ENCODE measurements at places on chromosomes 1 and 21.

DNA sequence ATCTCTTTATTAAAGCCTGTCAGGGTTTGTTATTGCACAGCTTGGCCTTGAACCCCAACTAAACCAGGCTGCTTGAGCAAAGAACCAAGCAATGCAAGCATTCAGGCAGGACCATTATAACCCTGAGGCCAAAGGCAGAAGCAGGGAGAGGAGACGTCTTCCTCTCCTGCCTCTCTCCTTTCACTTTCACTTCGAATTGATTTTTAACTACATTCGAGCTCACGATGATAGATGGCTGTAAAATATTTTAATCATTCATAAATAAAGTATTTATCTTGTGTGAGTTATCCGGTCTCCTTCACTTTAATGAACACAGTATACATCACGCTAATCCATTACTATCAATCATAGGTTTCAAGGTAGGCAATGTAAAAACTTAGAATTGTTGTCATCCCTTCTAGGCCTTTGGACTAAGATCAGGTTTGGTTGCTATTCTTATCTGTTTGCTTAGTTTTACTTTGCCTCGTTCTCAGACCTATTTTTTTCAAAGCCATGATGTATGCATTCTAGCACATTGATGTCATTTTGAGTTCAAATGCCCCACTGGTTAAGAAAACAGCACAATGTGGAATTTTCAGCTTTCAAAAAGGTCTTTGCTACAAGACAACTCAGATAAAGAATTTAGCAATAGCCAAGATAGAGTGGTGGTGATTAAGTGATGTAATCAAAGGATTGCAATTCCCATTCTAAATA is 480.2 kb upstream of the RUNX1 start:
- no peak for DNase-seq

- no peak for DNase-seq
Observed at GRCh38 chr1:60367532-60367931, 294.0 kb upstream of the C1orf87 start.

GRCh38 chr1:20571427-20571826 is 17.5 kb upstream of the CDA start:
- DNase-seq, result no peak

- DNase-seq, result no peak
Observed at GRCh38 chr1:157652859-157653493, 47.6 kb downstream of the FCRL3 start.

GRCh38 chr1:99560207-99561040 is 85.5 kb upstream of the PALMD start:
- DNase-seq, result no peak

GRCh38 chr1:245059806-245060424 is 94.9 kb upstream of the KIF26B start:
- no peak for DNase-seq

GRCh38 chr1:92832537-92833114 is 786 bp downstream of the RPL5 start:
- no peak for DNase-seq

- no peak for DNase-seq
Observed at GRCh38 chr1:223631956-223632355, 33.5 kb downstream of the CAPN8 start.

GRCh38 chr1:181674617-181675016 is 191.3 kb downstream of the CACNA1E start:
- no peak for DNase-seq

GRCh38 chr1:39485046-39485803 is 6.2 kb upstream of the BMP8A start:
- no peak for DNase-seq

DNA sequence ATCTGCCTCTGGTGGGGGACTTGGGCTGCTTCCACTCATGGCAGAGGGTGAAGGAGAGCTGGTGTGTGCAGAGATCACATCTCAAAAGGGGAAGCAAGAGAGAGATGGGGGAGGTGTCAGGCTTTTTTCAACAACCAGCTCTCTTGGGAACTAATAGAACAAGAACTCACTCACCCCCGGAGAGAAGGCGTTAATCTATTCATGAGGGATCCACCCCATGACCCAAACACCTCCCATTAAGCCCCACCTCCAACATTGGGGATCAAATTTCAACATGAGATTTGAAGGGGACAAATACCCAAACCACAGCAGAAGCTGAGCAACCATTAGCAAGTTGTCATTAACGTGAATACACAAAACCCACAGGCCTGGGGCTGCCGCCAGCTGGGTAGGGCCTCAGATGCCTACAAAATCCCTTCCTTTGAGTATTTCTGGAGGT is 12.0 kb upstream of the VWA5B1 start:
- DNase-seq, result no peak

DNA sequence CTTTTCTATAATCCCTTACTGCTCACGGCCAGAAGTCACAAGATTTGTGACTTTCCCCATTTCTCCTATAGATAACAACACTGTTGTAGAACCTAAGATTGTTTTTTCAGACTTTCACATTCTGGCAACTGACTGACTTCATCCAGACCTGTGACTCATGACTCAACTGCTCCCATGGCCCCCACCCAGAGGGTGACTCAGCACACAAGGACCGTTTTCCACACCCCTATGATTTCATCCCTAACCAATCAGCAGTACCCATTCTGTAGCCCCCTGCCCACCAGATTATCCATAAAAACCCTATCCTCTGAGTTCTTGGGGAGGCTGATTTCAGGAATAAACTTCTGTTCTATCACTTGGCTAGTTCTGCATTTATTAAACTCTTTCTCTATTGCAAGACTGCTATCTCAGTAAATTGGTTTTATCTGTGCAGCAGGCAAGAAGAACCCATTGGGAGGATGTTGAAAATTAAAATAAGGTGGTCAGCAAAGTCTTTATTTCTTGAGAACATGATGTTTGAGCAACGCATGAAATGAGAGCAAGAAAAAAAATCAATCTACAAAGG is 79.7 kb downstream of the NGF start:
- no peak for DNase-seq

- no peak for DNase-seq
Observed at GRCh38 chr1:19044471-19044870, 88.0 kb upstream of the IFFO2 start.

- DNase-seq, result no peak
Observed at GRCh38 chr1:15399710-15400109, 10.0 kb upstream of the EFHD2 start.

- no peak for DNase-seq
Observed at GRCh38 chr1:166884040-166884642, 8.1 kb upstream of the TADA1 start.

GRCh38 chr1:62218604-62219003 is 24.0 kb downstream of the L1TD1 start:
- no peak for DNase-seq

- DNase-seq, result no peak
Observed at GRCh38 chr1:201845331-201846083, 16.6 kb downstream of the IPO9 start.

DNA sequence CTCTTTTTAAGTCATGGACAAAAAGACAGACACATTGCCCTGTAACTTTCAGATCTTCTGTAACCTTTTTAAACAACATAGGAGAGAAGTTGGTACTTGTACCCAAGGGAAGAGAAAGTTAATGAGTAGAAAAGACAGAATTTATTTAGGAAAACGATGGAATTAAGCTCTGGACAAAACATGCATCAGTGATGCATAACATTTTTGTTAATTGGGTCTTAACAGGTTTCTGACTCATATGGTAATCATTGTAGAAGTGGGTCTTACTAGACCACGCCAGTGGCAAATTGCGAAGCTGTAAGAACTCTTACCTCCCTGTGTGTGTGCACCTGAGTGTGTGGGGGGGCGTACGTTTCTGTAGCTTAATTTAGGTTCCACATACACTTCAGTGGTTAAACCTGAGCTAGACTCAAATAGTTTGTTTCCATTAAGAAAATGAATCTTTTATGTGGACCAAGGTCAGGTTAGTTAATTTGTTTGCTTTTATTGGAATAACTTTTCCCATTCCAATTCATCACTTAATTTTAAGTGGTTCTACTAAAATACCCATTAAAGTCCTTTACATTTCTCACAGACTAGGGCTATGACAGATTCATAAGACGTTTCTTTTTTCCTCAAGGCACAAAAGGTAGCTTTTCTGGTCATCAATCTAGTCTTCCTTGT is 48.1 kb downstream of the NFIA start:
- DNase-seq, result no peak

GRCh38 chr1:166153525-166154314 is 13.1 kb downstream of the FAM78B start:
- DNase-seq, result no peak

- no peak for DNase-seq
Observed at GRCh38 chr21:31103571-31104265, 65.4 kb upstream of the KRTAP19-8 start.

GRCh38 chr1:40824591-40825434 is 37.4 kb downstream of the CITED4 start:
- DNase-seq, result no peak

DNA sequence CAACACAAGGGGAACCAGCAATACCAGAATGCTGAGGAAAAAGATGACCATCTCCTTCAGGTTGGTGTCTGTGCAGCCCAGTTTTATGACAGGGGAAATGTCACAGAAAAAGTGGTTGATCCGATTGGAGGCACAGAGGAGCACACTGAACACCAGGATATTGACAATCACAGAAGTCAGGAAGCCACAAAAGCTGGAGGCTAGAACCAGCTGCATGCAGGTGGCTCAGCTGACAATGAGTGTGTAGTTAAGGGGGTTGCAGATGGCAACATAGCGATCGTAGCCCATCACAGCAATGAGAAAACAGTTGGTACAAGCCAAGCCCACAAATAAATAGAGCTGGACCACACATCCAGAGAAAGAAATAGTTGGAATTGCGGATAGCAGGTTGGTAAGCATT is 16.3 kb upstream of the OR10K1 start:
- DNase-seq, result no peak

DNA sequence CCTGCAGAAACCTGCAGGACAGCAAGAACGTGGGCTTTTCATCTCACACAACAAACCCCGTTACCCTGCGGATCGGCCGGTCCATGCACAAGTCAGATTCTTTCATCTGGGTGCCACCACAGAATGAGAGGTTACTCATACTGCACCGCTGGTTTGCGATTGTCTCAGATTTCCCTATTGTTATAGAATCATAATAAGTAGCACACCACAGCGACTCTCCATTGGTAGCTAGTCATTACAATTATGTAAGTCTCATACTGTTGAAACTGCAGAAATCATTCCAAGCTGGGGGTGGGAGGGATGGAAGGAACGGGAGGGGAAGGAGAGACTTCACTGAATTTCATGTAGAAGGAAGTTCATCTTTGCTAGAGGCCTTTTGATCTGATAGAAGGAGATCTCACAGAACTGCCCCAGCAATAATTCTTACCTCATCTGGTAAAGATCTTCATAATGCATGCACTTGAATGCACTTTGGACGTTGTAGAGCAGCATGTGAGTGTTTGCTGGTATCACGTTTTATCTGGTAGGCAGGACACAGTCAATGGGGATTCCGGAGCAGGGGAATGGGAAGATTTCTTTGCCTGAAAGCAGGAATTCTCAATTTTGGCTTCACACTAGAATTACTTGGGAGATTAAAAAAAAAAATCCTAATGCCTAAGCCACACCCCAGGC is 221.1 kb downstream of the KIF26B start:
- no peak for DNase-seq

DNA sequence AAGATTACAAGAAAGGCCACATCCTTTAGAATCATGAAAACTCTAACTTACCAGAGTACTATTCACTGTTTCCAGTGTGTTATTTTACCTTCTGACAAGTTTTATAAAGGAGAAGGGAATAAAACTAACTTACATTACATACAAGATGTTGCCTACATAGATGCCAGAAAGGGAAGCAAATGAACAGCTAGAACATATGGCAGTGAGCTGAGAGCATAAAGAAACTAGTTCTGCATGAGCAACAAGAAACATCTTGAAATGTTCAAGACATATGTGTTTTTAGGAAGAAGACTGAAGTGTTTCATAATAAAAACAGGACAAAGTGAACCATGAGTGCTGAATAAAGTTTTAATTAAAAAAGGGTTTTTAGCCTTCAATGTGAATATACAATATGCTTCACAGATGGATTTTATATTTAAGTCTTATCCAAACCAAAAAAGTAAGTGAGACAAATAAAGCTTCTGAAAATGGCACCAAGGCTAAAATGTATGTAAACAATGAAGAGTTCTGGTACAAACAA is 39.4 kb downstream of the SLC5A9 start:
- no peak for DNase-seq

GRCh38 chr1:90798344-90798743 is 81.2 kb upstream of the BARHL2 start:
- no peak for DNase-seq

GRCh38 chr1:22292011-22292788 is 149.3 kb upstream of the WNT4 start:
- DNase-seq, result no peak

GRCh38 chr1:230228236-230228897 is 161.3 kb downstream of the GALNT2 start:
- no peak for DNase-seq
